Activated naive CD8-positive, alpha-beta T cell treated with anti-CD3 and anti-CD28 coated beads for 36 hours (primary cell): ENCODE measurements at places on chromosomes 7 and 10.
A peak's percentile ranks its signal among the peaks of the same experiment; 100 is the strongest.

DNA sequence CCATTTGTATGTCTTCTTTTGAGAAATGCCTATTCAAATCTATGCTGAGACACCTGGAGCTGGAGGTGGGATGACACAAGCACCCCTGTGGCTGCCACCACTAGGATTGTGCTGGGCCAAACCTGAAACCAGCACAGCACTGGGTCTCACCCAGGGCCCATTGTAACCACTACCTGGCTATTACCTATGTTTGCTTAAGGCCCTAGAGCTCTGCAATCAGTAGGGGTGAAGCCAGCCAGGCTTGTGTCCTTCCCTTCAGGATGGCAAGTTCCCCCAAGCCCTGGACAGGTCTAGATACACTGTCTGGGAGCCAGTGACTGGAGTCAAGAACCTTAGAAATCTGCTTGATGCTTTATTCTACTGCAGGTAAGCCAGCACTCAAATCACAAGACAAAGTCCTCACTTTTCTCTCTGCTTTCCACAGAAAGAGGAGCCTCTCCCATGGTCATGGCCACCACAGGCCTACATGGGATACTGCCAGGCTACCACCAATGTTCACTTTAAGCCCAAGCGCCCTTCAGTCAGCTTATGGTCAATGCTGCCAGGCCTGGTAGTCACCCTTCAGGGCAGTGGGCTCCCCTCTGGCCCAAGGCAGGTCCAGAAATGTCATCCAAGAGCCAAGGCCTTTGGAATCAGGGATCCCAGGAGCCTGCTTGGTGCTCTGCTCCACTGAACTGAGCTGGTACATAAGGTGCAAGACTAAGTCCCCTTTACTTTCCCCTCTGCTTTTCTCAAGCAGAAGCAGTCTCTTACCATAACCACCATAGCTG is 105.3 kb downstream of the BMS1 start:
- no peak for DNase-seq

GRCh38 chr10:124645467-124646095 is 98.6 kb downstream of the FAM53B start:
- DNase-seq = no peak

DNA sequence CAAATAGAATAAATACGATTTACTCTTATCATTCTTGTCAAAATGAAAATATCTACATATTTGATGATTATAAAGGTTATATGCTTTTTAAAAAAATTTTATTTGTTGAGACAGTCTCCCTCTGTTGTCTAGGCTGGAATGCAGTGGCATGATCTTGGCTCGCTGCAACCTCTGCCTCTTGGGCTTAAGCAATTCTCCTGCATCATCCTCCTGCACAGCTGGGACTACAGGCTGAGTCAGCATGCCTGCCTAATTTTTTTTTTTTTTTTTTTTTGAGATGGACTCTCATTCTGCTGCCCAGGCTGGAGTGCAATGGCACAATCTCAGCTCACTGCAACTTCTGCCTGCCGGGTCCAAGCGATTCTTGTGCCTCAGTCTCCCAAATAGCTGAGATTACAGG is 48.9 kb downstream of the PUS7 start:
- no peak for DNase-seq

DNA sequence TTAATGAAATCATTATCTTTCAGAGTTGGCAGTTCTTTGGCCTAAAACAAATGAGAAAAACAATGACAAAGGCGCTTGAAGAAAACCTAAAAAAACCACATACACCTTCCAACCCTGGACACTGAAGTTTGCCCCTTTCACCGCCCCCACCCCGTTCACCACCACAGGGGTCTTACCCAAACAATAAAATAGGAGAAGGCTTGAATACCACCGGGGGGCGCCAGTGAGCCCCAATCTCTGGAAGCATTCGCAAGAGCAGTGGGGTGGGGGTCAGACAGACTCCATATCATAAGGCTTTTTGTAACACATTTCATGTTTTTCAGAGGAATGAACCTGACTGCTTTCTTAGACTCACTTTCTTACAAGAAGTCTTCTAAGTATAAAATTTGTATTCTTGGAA is 163.6 kb downstream of the PIP4K2A start:
- DNase-seq = peak; percentile 49

GRCh38 chr7:17009007-17009719 is 127.4 kb upstream of the AGR3 start:
- DNase-seq = no peak

- no peak for DNase-seq
These were observed 21.2 kb upstream of the MYO3A start for GRCh38 chr10:25912866-25913265.

GRCh38 chr7:86932038-86932512 is 127.4 kb downstream of the ELAPOR2 start:
- DNase-seq = no peak

- DNase-seq = no peak
These were observed 109.4 kb downstream of the HIBADH start for GRCh38 chr7:27553273-27553672.

DNA sequence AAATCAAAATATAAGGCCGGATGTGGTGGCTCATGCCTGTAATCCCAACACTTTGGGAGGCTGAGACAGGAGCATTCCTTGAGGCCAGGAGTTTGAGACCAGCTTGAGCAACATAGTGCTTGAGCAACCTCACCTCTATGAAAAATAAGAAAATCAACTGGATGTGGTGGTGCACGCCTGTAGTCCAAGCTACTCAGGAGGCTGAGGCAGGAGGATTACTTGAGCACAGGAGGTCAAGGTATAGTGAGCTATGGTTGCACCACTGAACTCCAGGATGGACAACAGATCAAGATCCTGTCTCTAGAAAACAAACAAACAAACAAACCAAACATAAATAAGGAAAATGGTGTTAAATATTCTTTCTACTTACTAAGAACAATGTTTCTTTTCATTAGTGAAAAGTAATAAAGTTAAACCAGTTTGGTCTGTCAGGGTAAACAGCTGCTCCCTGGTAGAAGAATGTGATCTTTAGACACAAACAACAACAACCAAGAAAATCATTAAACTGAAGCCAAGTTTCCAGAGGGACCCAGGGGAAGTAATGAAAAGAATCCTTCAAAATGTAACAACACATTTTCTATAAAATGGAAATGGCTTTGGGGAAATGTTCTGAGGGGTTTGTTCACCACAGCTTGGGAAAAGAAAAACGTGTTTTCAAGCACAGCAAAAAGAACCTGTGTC is 17.5 kb upstream of the BAG3 start:
- DNase-seq = no peak

- DNase-seq = peak; percentile 80
These were observed 25.3 kb downstream of the CCDC6 start for GRCh38 chr10:59880971-59881510.

- no peak for DNase-seq
These were observed 69.5 kb upstream of the GPR158 start for GRCh38 chr10:25105262-25105661.

- DNase-seq = no peak
These were observed 820.1 kb upstream of the IGFBP3 start for GRCh38 chr7:46741181-46741580.

GRCh38 chr7:133919810-133920209 is 207.3 kb upstream of the LRGUK start:
- DNase-seq = no peak

DNA sequence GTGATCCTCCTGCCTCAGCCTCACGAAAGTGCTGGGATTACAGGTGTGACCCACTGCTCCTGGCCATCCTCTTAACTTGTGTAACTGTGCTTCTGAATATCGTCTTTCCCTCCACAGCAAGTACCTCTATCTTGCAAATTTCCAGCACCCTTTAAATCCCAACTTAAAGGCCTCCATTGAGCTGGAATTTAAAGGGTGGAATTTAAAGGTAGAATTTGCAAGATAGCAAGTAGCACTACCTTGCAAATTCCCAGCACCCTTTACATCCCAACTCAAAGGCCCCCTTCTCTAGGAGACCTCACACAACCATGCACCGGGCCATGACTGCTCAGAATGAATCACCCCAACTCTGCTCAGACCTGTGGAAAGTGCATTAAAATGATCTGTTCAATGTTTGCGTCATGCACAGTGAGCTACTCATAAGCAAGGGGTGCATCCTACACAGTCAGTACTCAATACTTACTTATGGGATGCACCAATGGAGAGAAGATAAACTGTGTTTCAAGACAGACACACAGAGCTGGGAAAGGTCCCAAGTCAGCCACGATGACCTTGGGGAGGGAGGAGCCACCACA is 17.8 kb upstream of the SDK1 start:
- DNase-seq = no peak

DNA sequence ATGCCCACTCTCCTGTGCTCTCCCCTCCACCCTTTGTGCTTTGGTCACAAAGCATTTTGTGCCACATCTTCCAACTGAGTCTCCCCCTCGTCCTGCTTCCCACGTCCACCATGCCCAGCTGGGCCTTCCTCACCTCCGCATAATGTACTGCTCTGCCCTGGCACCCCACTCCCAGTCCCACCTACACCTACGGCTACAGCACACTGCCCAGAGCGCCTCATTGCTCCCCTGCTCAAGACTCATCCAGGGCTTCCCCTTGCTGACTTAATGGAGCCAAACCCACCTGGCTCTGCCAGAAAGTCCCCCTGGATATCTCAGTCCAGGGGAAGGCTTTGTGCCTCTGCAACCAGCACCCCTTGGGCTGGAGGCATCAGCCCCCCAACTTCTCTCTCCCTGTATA is 299.2 kb upstream of the ZMIZ1 start:
- DNase-seq = no peak

- no peak for DNase-seq
These were observed 340.7 kb upstream of the MKI67 start for GRCh38 chr10:128466831-128467371.

DNA sequence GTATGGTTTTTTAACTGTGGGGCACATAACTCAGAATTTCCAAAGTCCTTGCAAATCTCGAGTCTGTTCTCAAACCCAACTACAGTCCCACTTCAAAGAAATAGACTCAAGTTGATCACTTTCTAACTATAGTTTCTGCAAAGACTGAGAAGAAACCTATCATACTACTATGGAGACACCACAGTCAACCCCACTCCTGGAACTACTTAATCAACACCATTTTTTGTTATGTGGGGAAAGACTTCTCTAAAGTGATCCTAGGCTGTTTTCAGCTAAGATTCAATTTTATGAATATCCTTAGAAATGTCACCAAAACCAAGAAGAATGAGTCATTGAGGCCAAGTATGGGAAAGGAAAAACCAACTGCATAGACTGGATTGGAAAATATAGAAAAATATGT is 198.8 kb downstream of the WDR11 start:
- DNase-seq = no peak

- no peak for DNase-seq
These were observed 34.8 kb upstream of the SH2D4B start for GRCh38 chr10:80502621-80503583.

DNA sequence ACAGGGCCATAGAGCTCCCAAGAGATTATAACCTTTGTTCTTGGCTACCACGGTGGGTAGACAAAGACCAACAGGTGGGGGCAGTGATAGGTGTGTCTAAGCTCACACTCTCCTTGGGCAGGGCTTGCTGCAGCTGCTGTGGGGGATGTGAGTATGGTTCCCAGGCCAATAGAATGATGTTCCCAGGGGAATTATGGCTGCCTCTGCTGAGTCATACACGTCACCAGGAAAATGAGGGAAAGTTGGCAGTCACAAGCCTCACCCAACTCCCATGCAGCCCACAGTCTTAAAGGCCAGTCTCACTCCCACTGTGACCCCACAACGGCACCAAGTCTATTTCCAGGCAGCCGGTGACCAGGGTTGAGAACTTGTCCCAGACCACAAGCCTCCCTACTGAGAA is 453.4 kb upstream of the PODXL start:
- no peak for DNase-seq

GRCh38 chr7:1229956-1230355 is 2.7 kb upstream of the UNCX start:
- DNase-seq = no peak

GRCh38 chr10:112141292-112141691 is 42.3 kb downstream of the GPAM start:
- DNase-seq = no peak

DNA sequence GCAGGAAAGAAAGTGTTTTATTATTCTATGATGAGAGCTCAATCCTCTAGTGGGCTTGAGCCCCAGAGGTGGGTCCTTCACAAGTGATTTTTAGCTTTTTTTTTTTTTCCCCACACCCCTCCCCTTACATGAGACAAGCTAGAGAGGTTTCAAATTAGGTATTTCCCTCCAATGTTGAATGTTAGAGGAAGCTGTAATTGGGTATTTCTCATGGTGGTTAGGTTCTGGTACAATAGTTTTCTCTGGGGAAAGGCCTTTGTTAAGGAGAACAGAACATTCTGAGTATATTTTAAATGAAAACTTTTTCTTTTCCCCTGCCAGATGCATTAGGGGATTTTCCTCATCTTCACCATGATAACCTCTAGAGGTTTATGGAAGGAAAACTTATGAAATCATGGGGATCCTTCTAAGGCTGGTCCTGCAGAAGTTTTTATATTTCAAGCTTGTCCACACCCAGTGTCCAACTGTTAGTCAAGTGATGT is 1039.7 kb downstream of the NRG3 start:
- no peak for DNase-seq

DNA sequence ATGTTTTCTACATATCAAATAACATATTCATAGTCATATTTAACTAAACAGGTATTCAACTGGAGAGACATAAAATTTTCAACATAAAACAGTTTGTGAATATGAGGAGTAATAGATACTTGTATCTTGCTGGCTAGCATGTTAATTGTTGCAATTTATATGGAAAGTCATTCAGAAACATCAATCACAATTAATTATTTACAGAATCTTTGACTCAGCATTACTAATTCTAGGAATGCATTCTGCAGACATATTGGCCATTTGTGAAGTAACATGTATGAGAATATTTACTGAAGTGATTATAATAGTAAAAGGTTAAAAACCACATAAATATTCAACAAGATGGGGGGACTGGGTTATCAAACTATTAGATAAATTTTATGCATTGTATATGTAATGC is 203.7 kb downstream of the TSPAN12 start:
- DNase-seq = no peak

DNA sequence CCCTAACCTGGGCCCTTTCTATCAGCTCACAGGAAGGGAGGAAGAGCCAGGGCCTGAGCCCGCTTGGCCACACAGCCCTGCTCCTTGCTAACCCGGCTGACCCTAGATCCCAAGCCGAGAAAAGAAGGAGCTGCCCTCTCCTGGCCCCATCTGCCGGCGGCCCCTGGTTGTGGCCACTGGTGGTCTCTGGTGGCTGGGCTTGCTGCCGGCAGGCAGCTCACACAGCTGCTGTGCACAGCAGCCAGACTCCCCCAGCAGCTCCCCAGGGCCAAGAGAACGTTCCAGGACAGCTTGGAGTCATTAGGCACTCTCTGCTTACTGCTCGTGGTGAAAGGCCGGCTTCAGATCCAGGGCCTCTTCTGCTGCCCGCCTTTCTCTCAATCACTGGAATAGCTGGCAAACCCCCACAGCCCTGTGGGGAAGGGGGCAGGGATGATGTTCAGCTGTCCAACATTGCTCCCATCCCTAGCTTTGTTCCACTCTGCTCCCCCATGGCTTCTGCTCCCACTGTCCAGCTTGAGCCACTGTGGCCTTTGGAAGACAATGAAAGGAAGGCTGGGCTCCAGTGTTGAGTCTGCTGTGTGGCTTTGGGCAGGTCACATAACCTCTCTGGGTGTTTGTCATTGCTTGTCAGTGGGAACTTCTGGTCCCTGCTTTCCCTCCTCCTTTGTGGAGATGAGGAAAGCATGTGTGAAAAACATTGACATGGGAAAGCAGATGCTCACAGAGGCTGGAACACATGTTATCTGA is 35.4 kb upstream of the COL13A1 start:
- no peak for DNase-seq
